ENCODE measurements at places on chromosomes 16 and 17.

- DNase-seq, result no peak
These were observed 2.4 kb upstream of the MTSS2 start for GRCh38 chr16:70688246-70688742.

DNA sequence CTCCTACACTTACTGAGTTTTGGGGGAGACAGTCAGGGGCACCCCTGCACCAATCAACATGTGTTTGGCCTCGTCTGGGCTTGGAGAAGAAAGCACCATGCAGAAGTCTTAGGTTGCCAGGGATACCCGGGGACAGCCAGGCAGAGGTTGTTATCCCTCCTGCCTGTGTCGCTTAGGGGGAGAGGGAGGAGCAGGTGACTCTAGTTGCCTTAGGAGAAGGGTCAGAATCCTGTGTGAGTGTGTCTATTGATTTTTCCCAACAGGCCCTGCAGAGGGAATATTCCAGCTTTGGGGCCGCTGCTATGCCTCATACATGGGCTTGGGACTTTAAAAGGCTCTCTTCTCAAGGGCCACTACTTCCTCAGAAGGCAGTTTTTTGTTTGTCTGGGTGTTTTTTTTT lies 89.1 kb downstream of the RGS9 start:
- DNase-seq, result no peak

GRCh38 chr17:50507871-50508572 lies at the start of gene MYCBPAP:
TSS of gene MYCBPAP (plus strand) at chr17:50508439. CDS start at chr17:50508675, 236 bp downstream.
- DNase-seq, result peak; percentile 73

- DNase-seq, result no peak
These were observed 196.7 kb upstream of the GSE1 start for GRCh38 chr16:85416228-85417109.

DNA sequence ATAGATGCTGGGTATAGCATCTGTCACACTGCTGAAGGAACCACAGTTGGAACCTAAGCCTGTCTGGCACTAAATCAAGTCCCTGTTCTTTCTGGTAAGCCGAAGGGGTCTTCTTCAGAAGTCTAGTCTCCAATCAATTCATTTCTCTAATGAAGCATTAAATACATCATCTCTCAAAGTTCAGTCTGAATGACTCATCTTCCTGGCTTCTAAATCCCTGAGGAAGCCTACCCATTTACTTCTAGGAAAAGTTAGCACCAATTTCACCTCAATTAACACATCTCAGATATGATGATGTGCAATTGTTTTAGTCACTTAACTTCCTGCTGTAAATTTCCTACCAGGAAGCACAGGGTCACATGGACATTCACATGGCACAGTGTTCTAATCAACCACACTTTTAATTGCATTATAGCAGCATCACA lies 49.9 kb downstream of the TEX14 start:
- no peak for DNase-seq

- no peak for DNase-seq
These were observed at the start of gene SCARF1 for GRCh38 chr17:1645207-1646171. TSS of gene SCARF1 (minus strand) at chr17:1645732. CDS start at chr17:1645697, 35 bp downstream.

DNA sequence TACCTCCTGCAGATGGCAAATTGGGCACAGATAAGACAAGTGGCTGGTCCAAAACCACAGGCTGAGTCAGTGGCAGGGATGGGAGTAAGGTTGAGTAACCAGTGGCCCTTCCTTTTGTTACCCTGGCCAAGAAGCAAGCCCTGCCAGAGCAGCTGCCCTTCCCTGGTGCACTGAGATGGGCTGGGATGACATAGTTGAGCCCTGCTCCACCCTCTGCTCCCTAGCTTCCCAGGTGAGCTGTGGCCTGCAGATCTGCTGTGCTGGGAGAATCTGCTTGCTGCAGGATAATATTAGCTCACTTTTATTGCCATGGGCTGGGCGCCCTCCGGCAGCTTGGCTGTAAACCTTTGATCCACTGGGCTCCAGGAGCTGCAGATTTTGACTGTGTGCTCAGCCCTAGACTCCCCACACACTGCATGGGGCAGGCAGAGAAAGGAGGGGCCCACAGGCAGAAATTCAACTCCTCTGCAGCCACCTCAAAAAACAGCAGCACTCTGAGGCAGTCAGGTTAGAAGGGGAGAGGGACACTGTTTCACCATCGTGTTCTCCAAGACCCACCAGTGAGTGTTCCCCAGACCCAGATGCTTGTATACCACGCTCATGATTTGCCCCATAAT lies 101.8 kb downstream of the CBLN1 start:
- DNase-seq, result no peak

- no peak for DNase-seq
These were observed 267.1 kb upstream of the MYOCD start for GRCh38 chr17:12398441-12399051.

- DNase-seq, result no peak
These were observed 1.7 kb downstream of the SLC22A31 start for GRCh38 chr16:89198417-89199240.

- no peak for DNase-seq
These were observed 468.1 kb downstream of the SOX9 start for GRCh38 chr17:72588961-72589360.

- no peak for DNase-seq
These were observed 396 bp upstream of the HOXB7 start for GRCh38 chr17:48611213-48611612.

GRCh38 chr16:87369796-87370719 lies 13.5 kb downstream of the FBXO31 start:
- no peak for DNase-seq

- DNase-seq, result no peak
These were observed 122.1 kb downstream of the SKAP1 start for GRCh38 chr17:48307814-48308411.

- no peak for DNase-seq
These were observed 6.5 kb downstream of the TBX6 start for GRCh38 chr16:30085247-30085646.

DNA sequence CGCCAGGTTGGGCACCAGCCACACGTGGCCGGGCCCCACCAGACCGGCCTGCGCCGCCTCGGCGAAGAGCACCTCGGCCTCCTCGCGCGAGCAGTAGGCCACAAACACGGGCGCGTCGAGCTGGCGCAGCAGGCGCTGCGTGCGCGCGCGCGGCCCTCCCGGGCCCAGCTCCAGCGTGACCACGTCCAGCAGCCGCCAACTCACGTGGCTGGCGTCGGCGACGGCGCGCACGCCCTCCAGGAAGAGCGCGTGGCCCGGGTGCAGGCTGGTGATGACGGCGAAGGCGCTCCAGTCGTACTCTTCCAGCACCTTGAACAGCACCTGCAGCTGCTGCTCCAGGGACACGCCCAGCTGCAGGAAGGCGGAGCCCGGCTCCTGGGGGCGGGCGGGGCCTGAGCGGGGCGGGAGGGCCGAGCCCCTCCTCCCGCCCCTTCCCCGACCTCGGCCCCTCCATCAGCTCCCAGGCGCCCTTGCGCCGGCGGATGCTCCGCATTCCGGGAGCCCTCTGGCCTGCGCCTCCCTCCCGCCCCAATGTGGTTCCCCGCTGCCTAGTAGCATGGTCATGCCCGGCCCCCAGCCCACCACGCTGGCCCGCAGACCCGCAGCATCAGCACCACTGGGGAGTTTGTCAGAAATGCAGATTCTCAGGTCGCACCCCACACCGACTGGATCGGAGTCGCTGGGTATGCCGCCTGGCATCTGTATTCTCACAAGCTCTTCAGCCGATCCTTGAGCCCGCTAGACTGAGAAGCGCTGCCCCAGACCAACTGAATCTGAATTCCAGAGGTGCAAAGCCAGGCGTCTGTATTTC lies 7.2 kb downstream of the GRIN2C start:
- no peak for DNase-seq

- DNase-seq, result no peak
These were observed 2.3 kb upstream of the KCNJ16 start for GRCh38 chr17:70072546-70073309.

DNA sequence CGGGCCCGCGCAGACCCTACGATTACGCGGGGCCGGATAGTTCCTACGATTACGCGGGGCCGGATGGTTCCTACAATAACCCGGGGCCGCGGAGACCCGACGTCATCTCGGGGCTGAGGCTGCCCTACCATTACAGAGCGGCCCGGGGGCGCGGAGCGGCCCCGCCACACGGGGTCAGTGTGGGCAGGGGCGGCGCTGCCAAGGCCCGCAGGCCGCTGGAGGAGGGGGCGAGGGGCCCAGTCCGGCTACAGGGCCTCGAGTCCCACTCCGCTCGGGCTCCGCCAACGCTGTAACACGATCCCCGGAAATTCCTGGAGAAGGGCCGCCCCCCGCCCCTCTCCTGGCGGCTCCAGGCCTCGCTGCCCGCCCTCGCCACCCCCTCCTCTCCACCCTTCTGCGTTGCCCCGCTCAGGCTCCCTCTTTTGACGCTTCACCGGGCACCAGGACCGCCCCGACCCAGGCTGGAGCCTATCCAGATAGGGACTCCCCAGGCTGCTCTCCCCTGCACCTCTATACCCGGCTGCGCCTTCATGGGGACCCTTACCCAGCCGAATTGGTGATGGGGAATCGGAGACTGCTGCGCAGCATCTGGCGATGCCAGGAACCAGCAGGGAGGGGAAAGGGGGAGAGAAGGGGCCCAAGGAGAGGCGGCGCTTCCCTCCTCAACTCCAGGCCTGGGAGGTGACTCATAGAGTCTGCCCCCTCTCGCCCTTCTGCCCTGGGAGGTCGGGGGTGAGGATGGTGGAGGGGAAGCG lies at the start of gene RAB34:
TSS of gene RAB34 (minus strand) at position 291 of the 755 bp plus-strand sequence. CDS start 602 bp downstream, outside the sequence.
- peak; percentile 83 for DNase-seq

GRCh38 chr17:9668517-9668916 lies 23.2 kb downstream of the USP43 start:
- DNase-seq, result no peak

DNA sequence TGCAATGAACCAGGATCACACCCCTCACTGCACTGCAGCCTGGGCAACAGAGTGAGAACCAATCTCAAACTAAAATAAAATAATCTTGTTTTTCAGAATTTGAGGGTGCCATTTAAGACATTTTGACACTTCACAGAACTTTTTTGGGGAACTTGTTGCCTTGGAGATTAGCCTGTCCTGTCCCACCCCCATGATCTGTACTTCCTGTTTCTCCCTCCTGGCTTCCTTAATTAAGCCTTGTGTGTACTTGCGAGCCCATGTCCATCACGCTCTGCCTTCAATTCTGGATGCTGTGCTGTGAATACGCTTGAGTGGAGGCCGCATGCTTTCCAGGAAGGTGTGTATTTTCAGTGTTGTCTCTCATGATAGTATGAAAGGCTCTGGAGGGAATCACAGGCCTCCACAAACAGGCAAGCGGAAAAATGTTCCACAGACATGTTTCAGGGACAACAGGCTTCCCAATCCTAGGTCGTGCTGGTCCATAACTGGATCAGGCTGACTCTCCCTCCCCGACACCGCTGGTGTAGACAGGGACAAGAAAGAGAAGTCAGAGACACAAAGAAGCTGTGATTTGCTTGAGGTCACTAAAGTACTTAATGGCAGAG lies 56.9 kb downstream of the NOS2 start:
- DNase-seq, result no peak

GRCh38 chr17:59357219-59357697 lies 25.8 kb downstream of the YPEL2 start:
- no peak for DNase-seq

- DNase-seq, result no peak
These were observed 2.4 kb downstream of the PRSS27 start for GRCh38 chr16:2717383-2718263.

Measured in T1000 (cell line).